ENCODE measurements at places on chromosomes 4 and X. TPM values are rescaled to one million over a fixed set of nuclear protein-coding genes. Genes with fewer than 3 reads are reported as not detected.

DNA sequence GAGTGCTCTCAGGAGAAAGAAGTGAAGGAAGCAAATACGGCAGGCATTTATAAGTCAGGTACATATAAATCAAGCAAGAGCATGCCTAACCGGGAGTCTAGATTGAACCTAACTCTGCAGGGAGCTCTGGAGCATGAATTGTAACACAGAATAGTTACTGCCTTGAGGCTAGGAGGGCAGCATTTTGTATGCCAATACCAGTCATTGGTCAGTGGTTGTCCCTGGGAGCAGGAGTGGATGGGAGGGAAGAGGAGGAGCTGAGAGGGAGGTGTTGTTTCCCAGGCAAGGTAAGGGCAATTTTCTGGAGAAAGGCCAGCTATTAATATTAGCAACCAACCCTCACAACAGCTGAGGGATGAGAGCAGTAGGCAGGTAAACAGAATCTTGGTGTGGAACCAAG is 224.7 kb upstream of the DCAF8L1 start:
- no peak overlapping the region for H3K27ac ChIP-seq
- H3K4me1 ChIP-seq, result peaks cover 8% of the 10 kb centered on the region
- no peak for DNase-seq
- H3K27me3 ChIP-seq, result peaks cover 13% of the 10 kb centered on the region
- no peaks in the 10 kb centered on the region for H3K36me3 ChIP-seq
- peak overlapping the region; percentile 76 for H3K4me3 ChIP-seq

Gene DCAF12L2
- total RNA-seq, result 3.3 TPM

GRCh38 chr4:70365479-70365878 is 4.9 kb downstream of the SMR3A start:
- no peak for DNase-seq
- no peaks in the 10 kb centered on the region for H3K27me3 ChIP-seq
- H3K4me3 ChIP-seq, result no peak overlapping the region
- no peak overlapping the region for H3K27ac ChIP-seq

DNA sequence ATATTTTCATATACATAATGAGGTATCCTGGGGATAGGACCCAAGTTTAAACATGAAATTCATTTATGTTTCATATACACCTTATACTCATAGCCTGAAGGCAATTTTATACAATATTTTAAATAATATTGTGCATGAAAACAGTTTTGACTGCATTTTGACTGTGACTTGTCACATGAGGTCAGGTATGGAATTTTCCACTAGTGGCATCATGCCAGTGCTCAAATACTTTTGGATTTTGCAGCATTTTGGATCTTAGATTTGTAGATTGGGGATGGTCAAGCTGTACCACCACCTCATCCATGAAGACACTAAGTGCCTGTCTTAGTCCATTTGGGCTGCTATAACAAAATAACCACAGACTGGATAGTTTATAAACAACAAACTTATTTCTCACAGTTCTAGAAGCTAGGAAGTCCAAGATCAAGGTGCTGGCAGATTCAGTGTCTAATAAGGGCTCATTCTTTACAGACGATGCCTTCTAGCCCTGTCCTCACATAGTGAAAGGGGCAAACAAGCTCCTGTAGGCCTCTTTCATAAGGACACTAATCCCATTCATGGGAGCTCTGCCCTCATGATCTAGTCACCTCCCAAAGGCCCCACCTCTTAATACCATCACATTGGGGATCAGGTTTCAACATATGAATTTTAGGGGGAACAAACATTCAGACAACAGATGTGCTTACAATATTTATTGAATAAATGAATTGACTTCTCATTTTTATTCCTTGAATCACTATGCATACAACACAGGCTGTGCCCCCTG is 9.4 kb downstream of the NUDT6 start:
- H3K27ac ChIP-seq, result no peak overlapping the region
- DNase-seq, result no peak
- no peak overlapping the region for H3K4me3 ChIP-seq

GRCh38 chr4:180169394-180169793 is 2073.8 kb upstream of the TENM3 start:
- no peaks in the 10 kb centered on the region for H3K4me1 ChIP-seq
- H3K36me3 ChIP-seq, result no peaks in the 10 kb centered on the region
- DNase-seq, result no peak

GRCh38 chrX:49949961-49950360 is 27.6 kb downstream of the CLCN5 start:
- no peak overlapping the region for H3K27ac ChIP-seq
- DNase-seq, result no peak
- H3K27me3 ChIP-seq, result no peaks in the 10 kb centered on the region
- H3K4me3 ChIP-seq, result no peak overlapping the region
- peaks cover 6% of the 10 kb centered on the region for H3K36me3 ChIP-seq

Gene MAB21L2
- 3.5 TPM for total RNA-seq

Gene PLP1
- 265 TPM for total RNA-seq

Gene SHOX
- 0.16 TPM for total RNA-seq

Gene PROM1
- total RNA-seq, result 60.8 TPM

GRCh38 chr4:37891260-37892159 is 626 bp downstream of the TBC1D1 start:
- H3K4me3 ChIP-seq, result peak overlapping the region; percentile 89
- H3K36me3 ChIP-seq, result no peaks in the 10 kb centered on the region
- peaks cover 88% of the 10 kb centered on the region for H3K27me3 ChIP-seq
- H3K4me1 ChIP-seq, result peaks cover 9% of the 10 kb centered on the region
- H3K27ac ChIP-seq, result no peak overlapping the region

DNA sequence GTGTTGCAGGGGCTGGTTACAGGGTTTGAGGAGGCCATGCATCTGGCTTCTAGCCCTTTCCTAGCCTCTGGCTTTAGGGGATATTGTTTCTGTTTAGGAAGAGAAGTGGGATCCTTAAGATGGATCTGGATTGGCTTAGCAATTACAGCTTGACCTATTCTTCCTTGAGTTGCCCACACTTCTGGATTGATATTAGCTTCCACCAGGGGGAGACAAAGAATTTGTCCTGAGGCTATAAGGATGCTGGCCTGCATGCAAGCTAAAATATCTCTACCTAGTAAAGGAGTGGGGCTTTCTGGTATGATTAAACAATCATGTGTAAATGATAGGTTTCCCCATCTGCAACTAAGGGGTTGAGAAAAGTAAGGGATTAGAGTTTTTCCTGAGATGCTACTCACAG is 117.2 kb downstream of the TEX13C start:
- no peak for DNase-seq
- H3K27me3 ChIP-seq, result no peaks in the 10 kb centered on the region
- H3K36me3 ChIP-seq, result peaks cover 3% of the 10 kb centered on the region
- no peaks in the 10 kb centered on the region for H3K4me1 ChIP-seq

DNA sequence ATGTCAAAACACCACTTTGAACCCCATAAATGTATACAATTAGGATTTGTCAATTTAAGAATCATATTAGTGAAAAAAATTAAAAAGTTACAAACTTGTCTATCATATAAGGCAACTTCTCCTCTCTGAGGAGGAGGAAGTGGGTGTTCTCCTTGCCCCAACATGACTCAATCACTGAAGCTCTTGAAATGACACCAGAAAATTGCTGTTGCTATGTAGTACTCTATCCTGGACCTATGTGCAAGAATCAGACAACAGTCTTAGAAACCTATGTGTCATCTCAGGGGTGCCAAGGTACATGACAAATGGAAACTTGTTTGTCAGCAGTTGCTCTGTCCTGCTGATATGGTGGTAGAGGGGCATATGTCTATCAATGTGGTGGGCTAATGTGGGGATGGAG is 47.7 kb downstream of the HMGB3 start:
- no peaks in the 10 kb centered on the region for H3K4me1 ChIP-seq
- no peak for DNase-seq
- H3K36me3 ChIP-seq, result no peaks in the 10 kb centered on the region
- H3K4me3 ChIP-seq, result no peak overlapping the region
- no peak overlapping the region for H3K27ac ChIP-seq

Gene SASH3
- not detected for total RNA-seq

GRCh38 chrX:6734844-6735634 is 200.1 kb upstream of the VCX3A start:
- DNase-seq, result no peak
- H3K4me3 ChIP-seq, result no peak overlapping the region
- no peaks in the 10 kb centered on the region for H3K27me3 ChIP-seq
- no peaks in the 10 kb centered on the region for H3K36me3 ChIP-seq

Gene PAGE1
- not detected for total RNA-seq

- DNase-seq, result no peak
- no peaks in the 10 kb centered on the region for H3K4me1 ChIP-seq
- no peak overlapping the region for H3K27ac ChIP-seq
- no peak overlapping the region for H3K4me3 ChIP-seq
- peaks cover 3% of the 10 kb centered on the region for H3K36me3 ChIP-seq
Measured at GRCh38 chrX:107522901-107523300, 73.4 kb downstream of the FRMPD3 start.

DNA sequence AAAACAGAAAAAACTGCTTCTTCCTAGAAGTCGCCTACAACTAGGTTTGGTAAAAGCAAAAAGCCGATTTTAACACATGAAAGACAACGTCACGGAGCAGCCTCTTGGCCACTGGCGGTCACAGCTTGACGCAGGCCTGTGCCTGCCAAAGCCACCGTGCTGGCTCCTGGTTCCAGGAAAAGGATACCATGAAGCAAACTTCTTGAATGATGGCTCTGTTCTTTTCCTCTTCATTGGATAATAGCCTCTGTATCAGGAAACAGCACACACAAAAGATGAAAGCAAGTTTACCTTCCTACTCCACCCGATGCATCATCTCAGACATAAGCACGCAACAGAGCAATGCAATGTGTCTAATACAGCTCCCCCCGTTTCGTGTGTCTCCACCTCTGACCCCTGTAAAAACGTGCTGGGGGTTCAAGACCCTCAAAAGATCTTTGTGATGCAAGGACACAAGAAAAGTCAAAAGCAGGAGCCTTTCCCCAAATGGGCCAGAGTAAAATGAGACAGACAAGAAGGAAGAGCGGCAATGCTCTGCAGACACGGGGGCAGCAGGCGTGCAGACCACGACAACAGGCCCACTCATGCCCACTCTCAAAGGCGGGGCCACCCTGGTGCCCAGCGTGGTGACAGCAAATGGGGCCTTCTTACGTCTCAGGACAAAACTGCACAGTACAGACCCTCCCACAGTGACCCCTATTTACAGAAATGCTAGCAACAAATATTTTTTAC is 19.4 kb downstream of the GAK start:
- peaks cover 24% of the 10 kb centered on the region for H3K4me1 ChIP-seq
- no peaks in the 10 kb centered on the region for H3K36me3 ChIP-seq
- H3K4me3 ChIP-seq, result no peak overlapping the region
- H3K27ac ChIP-seq, result no peak overlapping the region

DNA sequence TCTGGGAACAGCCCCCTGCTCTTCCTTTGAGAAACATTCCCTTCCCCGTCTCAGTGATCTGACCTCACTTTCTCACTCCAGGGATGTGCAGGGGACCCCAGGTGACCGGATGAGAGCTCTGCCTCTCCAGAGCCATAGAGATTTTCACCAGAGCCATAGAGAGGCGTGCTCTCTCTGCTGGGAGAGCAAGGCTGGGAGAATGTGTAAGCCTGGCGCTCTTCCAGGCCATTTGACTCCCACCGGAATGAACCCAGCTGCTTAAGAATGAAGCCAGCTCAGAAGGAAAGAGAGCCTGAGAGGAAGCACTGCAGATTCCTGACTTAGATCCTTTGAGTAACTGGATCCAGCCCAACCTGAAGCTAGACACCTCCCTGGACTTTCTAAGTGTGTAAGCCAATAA is 106.4 kb downstream of the DHX15 start:
- H3K4me1 ChIP-seq, result peaks cover 6% of the 10 kb centered on the region
- H3K27me3 ChIP-seq, result peaks cover 52% of the 10 kb centered on the region
- no peak overlapping the region for H3K27ac ChIP-seq
- no peak for DNase-seq

DNA sequence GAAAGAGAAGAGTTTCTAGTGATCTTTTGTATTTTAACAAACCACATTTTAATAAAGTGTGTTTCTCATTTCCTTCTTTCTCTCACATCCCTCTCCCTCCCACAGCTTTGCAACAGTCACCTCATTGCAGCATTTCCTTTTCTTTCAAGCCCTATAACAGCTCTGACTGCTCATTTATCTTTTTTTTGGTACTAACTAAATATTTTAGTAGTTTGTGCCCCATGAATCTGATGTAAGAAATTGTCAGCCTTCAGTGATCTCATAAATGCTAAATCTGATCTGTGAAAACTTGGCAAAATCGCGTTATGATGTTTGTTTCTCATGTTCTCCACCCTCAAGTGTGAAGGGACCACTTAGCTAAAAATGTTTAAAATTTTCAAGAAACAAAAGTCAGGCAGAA is 258.5 kb upstream of the SLIT2 start:
- no peaks in the 10 kb centered on the region for H3K36me3 ChIP-seq
- H3K27me3 ChIP-seq, result no peaks in the 10 kb centered on the region
- H3K4me1 ChIP-seq, result no peaks in the 10 kb centered on the region
- no peak overlapping the region for H3K4me3 ChIP-seq
- H3K27ac ChIP-seq, result no peak overlapping the region

DNA sequence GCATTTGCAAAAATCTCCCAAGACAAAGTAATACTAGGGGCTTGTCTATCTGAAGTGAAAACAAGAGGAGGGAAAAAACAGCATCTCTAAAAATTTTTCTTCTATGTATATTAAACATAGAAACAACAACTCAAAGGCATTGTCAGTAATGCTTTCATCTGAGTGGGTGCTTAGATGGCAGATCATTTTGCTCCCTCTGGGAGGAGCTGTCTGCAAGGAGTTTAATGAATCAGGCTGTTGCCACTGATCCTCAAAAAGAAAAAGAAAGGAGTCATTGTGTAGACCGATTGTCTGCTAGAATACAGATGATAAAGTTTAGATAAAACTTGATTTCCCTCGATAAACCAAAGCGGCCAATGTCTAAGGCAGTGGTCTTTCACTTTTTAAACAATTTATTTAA is 49.7 kb upstream of the KLHL8 start:
- H3K36me3 ChIP-seq, result no peaks in the 10 kb centered on the region
- H3K27me3 ChIP-seq, result no peaks in the 10 kb centered on the region
- H3K4me3 ChIP-seq, result no peak overlapping the region
- no peak overlapping the region for H3K27ac ChIP-seq

DNA sequence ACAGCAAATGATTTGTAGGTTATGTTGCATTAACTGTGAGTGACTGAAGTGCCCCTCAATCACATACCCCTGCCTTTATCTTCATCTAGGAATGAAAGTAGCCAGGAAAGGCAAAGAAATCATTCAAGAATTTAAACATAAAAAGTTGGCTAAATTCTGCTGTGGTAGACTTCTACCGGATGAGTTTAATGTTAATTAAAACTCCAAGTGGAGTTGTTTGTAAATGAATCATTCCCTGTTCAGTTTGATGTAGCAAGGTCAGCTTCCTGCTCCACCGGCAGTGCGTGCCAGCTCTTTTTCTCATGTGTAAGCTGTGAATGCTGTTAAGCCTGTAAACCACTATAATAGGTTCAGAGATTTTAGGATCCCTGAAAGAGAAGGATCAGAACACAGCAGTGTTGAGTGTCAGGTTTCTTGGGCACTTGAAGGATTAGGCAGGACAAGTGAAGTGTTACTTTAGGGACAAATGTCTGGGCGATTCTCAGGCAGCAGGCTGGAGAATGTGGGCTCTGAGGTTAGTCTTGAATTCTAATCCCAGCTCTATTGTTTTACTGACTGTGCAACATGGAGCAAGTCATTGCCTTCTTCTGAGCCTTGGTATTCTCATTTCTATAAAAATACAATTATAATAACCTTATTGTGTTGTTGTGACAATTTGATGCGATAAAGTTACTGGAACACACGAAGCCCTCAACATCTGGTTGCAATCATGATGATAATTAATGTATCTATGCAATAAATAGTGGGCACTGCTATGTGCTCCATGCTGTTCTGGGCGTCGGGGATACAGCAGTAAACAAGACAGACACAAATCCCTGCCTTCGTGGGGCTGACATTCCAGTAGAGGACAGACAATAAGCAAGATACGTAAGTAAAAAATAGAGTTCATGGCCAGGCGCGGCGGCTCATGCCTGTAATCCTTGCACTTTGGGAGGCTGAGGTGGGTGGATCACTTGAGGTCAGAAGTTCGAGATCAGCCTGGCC is 112.0 kb downstream of the SHROOM3 start:
- DNase-seq, result no peak
- H3K4me1 ChIP-seq, result peaks cover 36% of the 10 kb centered on the region
- H3K36me3 ChIP-seq, result peaks cover 4% of the 10 kb centered on the region
- H3K4me3 ChIP-seq, result no peak overlapping the region
- H3K27ac ChIP-seq, result peak overlapping the region; percentile 5
- H3K27me3 ChIP-seq, result no peaks in the 10 kb centered on the region

Measured in neural crest cell (in vitro differentiated cells).